Effector CD8-positive, alpha-beta T cell (primary cell): ENCODE measurements at places on chromosomes 16 and 17.

DNA sequence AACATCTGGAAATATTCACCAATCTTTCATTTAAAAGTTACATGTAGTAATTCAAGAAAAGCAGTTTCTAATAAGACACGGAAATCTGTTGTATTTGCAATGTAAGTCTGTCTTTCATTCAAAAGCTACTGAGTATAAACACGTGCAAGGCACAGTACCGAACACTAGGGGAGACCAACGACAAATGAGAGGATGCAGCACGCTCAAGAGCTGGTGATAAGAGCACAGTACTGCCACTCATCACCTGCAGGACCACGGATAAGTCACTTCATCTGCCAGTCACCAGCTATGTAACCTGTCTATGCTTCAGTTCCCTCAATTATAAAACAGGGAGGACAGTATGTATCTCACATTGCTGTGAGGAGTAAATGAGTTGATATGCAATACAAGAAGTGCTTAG lies 67.1 kb downstream of the CLEC18A start:
- DNase-seq: peak; percentile 8

- DNase-seq: peak; percentile 37
Measured at GRCh38 chr16:30032083-30032819, 1.2 kb upstream of the TLCD3B start.

GRCh38 chr16:74101379-74102137 lies 195.1 kb upstream of the PSMD7 start:
- no peak for DNase-seq

- DNase-seq: no peak
Measured at GRCh38 chr17:42240201-42240600, 36.0 kb downstream of the STAT5B start.

DNA sequence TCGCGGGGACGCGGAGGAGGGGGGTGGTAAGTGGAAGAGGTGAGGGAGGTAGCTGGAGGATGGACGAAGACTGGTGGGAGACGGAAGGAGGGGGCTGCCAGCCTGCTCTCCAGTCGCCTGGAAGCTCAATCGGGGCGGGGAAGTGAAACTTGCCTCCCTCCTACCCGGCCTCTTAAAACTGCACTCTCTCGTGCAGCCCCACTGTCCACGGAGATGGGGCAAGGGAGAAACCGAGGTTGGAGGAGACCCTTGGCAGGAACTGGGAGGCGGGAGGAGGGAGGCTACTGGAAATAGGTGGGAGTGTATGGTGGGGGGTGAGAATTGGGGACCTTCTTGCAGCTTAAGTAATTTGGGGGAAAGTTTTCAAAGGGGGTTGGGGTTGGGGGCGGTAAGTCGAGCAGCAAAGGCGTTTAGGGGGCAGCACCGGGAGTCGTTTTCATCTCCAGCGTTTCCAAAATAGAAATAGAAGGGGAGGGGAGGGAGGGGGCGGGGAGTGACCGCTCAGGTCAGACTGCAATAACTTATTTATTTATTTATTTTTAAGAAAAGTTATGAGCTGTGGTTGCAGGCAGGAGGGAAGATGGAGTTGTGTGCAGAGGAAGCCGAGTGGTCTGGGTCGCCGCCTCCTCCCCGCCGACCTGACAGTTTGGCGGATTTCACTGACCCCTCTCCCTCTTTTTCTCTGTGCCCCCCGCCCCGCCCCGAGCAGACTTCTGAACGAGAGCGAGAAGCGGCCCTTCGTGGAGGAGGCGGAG lies 1.4 kb downstream of the SOX9 start:
- DNase-seq: no peak

GRCh38 chr17:76930107-76930506 lies 61.9 kb downstream of the MGAT5B start:
- no peak for DNase-seq

- no peak for DNase-seq
Measured at GRCh38 chr17:75542229-75542628, 16.7 kb downstream of the LLGL2 start.

DNA sequence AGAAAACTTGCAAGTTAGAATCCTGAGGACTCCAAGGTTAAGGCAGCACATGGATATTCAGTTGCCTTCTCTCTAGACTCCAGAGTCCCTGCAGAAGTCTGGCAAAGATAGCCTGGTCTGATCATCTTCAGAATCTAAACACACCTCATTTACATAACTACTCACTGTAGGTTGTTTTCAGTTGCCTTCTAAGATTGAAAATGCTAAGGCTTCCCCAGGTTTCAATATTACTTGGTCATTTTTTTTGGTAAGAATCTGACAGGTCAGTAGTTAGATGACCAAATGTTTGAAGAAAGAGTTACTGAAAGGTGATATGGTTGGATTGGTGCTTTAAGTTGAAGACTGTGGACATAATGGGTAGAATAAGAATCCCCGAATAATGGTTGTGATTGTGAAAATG lies 205.4 kb upstream of the KCNJ16 start:
- no peak for DNase-seq

- DNase-seq: no peak
Measured at GRCh38 chr17:65277576-65277975, 140.4 kb downstream of the RGS9 start.

DNA sequence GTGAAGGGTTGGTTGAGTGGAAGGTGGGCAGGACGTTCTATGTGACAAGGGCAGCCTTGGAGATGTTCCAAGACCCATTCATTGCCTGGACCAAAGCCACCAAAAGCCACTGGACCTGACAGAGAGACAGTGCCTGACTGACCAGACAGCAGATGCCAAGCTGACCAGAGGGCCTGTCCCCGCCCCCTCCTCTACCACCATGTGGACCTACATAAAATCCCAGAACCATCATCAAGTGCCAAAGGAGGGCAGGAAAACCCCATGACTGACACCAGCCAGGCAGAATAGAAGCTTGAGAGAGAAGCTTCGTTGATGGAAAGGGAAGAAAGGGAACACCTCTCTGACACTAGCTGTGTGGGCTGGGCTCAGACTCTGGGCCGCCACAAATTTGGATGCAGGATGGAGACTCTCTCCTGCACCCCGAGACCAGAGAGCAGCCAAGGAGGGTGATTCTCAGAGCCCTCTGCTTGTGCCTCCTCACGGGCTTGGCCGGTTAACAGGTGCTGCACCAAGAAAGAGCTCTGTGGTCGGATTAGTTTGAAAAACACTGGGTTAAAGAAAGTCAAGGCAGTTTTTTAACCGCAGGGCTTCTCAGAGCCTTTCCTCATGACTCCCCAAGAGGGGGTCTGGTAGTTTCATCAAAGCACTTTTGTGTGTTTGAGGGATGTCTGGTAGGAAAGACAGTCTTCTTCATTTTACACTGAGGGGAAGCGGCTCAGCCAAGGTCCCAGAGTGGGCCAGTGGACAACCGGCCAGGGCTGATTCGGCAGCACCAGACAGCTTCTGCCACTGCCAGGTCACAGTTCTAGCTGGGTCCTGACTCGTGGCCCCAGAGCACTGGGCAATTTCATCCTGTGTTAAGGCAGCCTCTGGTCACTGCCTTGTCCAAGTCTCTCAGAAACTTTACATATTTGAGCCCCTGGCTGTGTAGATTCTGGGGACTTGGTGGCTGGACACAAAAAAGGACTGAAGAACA lies 1.7 kb downstream of the TNFRSF13B start:
- DNase-seq: no peak

DNA sequence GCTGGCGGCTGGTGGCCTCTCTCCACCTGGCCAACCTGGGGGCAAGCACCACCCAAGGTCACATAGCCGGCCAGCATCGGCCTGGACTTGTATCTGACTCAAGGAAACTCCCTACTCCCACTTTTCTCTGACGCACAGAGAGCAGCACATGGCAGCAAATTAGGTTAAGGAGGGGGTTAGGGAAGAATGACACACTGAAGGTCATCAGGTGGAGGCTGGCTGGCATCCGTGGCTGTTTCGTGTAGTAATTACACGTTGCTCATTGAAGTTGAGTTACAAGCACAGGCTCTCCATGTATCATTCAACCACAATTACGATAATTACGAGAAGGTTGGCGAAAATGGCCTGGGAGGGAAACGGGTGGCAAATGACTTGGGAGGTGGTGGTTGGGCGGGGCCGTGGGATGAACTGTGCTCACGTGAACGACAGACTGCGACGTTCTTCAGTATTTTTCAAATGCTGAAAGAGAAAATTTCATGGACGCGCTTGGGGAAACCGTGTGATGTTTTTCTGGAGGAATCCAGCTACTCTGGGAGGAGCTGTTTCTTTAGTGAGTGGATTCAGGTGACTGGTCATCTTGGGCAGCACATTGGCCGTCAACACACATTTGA lies 4.0 kb upstream of the METRNL start:
- DNase-seq: no peak

DNA sequence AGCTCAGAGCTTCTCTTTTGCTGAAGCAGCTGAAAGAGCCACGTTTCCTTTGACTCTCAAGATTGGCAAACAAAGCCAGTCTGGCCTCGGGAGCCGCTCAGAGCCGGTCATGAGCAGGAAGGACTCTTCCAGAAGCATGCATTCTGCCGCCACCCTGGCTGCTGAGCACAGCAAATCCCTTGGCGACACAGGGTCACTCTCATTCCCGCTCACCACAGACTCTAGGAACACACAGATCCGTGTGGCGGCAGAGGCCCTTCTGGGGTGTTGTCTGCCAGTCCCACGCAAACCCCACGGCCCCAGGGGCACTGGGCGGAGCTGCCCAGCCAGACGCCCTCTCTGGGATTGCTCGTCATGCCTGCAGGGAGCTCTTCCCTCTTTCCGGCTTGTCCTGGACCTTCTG lies 157.0 kb downstream of the C16orf95 start:
- no peak for DNase-seq

GRCh38 chr17:28473542-28473941 lies at the start of gene SLC13A2:
Gene SLC13A2, plus strand, starts transcription at chr17:28473644. Its CDS starts 69 bp downstream, at chr17:28473713.
- DNase-seq: no peak

- DNase-seq: no peak
Measured at GRCh38 chr17:6558276-6558675, 1.9 kb upstream of the PITPNM3 start.

DNA sequence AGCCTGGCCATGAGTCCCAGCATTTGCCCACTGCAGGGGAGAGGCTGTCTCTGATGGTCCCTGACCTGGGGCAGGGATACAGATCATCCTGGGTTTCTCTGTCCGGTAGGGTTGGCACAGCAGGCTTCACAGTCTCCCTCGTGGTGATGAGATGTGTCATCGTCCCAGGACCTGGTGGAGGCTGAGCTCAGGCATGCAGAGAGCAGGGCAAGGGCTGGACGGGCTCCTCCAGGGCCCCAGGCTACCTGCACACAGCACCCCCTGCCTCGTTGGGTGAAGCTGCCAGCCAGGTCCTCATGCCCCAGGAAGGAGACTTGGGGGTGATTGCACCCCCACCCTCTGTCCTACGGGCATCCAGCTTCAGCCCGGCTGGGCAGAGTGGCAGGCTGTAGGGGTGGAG lies 155.8 kb upstream of the GSE1 start:
- DNase-seq: no peak

- DNase-seq: no peak
Measured at GRCh38 chr16:75326333-75326732, 74.9 kb upstream of the BCAR1 start.

DNA sequence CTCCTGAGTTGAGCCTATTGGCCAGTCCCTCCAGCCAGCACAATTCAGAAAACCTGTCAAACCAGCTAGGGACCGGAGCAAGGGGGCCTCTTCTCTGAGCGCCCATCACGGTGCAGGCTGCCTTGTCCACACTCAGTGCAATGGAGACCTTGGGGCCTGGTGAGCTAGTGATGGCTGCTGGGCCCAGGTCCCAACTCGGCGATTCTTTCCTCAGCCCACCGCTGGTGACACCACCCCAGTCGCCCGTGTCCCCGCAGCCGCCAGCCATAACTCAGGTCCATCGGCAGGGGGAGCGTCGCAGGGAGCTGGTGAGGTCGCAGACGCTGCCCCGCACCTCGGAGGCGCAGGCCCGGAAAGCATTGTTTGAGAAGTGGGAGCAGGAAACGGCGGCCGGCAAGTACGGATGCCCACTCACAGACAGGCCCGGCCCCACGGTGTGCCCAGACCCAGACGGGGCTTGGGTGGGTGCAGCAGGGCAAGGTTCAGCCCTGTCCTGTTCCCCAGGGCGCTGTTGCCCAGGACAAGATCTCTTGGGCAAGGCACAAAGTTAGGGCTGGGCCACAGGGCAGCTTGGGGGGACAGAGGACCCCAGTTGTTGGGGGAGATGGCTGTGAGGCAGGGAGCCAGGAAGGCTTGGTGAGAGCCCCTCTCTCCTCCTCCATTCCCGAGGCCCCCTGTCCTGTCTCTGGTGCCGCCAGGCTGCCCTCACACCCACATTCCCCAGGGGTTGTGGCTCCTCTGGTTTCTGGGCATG lies 10.8 kb downstream of the SMTNL2 start:
- DNase-seq: no peak

DNA sequence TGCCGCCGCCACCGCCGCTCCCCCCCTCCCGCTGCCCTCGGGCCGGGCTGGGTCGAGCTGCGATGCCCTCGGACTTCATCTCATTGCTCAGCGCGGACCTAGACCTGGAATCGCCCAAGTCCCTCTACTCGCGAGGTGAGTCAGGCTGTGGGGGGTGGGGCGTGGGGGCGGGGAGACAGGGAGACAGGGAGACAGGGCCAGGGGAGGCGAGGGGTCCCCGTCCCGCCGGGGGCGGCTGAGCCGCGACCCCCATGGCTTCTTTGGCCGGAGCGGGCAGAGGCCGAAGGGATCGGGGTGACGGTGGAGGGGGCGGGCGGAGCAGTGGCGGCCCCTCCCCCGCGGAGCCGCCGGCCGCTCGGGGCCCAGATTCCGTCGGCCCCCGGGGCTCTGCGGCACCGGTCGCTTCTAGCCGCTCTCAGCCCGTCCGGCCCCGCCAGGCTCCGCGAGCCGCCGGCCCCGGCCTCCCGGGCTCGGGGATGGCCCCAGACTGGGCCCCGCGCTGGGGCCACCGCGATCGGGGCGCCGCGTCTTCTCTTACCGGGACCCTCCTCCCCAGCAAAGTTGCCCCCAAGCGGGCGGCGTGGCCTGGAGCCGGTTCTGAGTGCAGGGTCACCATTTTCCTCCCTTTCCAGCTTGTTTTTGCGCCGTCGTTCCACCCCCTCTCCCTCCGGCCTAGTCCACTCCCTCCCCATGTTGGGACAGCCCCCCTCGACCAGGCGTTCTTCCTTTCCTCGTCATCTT lies 644 bp downstream of the NFAT5 start:
- peak; percentile 43 for DNase-seq

DNA sequence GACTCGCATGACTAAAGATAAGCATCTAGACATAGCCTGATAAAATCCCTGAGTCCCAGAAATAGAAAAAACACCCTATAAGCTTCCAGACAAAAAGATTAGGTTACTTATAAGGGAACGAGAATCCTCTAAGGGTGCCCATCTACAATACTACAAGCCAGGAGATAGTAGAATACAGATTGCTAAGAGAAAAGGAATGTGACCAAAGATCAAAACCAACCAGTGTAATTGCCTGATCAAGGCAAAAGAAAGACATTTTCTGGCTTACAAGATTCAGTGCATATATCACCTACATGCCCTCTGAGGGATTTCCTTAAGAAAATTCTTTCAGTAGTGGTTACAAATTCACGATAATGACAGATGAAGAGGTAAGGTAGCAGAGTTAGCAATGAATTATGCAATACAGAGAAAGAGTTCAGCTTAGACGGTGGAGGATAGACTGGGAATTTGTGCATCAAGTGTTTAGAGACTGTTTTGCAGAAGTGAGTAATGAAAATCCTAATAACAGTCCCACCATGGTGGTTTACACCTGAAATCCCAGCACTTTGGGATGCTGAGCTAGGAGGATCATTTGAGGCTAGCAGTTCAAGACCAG lies 35.0 kb downstream of the BCL7C start:
- DNase-seq: no peak

- no peak for DNase-seq
Measured at GRCh38 chr17:44108440-44109311, 14.8 kb downstream of the HDAC5 start.
